ENCODE measurements at places on chromosomes 5 and 9.

DNA sequence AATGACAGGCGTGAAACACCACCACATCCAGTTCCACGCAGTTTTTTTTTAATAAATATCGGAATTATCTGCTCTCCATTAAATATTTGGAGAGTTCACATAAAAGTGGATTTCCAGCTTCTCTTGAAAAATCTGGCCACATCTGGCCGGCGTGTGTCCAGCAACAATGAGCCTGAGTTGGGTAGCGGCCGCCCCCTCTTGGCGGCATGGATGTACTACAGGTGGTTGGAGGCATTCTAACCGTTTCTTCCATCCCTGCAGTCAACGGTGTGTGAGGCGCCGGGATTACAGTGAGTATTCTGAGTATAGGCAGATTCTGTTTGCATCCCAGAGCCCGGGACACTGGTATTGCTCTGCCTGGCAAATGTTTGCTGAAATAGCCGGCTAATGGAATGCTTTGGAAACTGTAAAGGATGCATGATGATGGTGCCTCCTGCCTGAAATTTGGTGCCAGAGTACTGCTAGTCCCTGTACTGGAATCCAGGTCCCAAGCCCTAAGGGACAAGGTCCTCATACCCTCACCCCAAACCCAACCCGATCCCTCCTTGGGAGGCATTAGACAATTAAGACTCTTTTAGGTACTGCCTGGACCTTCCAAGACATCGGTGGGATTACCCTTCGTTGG is 13.6 kb upstream of the GM2A start:
- peak; percentile 76 for DNase-seq
- peak overlapping the region; percentile 65 for H3K4me3 ChIP-seq
- H3K27me3 ChIP-seq, result no peaks in the 10 kb centered on the region

DNA sequence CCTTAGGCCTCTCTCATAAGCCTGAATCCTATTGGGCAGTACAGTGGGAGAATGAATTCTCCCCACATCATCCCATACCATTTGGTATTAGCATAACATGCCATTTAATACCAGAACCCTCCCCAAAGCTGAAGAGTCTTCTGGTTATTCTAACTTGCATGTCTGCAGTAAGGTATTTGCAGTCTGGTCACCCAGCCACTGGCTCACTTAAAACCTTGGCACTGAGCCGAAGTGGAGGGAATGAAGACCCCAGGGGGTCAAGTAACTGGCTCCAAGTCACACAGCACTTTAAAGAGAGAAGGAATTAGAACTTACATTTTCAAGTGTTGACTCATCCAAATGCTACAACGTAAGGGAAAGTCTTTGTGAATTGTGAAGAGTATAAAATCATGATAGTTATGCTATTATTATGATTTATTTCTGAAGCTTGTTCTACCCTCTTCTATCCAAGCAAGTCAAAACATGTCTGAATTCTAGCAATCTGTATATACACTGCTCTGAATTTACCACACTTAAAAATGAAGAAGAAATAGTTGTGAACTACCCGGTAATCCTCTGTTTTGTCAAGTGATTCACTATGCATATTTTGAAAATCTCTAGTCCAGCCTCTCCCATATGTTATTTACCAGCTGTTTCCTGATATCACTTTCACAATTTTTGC is 28.5 kb downstream of the GLRA1 start:
- H3K36me3 ChIP-seq, result no peaks in the 10 kb centered on the region
- H3K27ac ChIP-seq, result no peak overlapping the region
- no peak for DNase-seq
- H3K4me3 ChIP-seq, result no peak overlapping the region

DNA sequence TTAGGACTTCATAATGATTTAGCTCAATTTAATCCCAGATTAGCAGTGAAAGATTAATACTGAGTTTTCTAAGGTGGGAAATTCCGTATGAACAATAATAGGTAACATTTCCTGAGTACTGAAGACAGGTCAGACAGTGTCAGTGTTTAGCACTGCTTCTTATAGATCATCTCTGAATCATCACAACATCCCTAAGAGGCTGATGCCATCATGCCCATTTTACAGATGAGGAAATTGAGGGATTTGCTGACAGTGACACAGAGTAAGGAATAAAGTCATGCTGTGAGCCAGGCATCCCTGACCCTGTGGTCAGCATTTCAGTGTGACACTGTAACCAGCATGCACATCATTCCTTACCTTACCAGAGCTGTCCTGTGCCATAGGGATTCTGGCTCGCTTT is 44.5 kb downstream of the DAPK1 start:
- H3K36me3 ChIP-seq, result peaks cover 7% of the 10 kb centered on the region
- no peak overlapping the region for H3K4me3 ChIP-seq
- no peaks in the 10 kb centered on the region for H3K4me1 ChIP-seq
- no peak for DNase-seq

DNA sequence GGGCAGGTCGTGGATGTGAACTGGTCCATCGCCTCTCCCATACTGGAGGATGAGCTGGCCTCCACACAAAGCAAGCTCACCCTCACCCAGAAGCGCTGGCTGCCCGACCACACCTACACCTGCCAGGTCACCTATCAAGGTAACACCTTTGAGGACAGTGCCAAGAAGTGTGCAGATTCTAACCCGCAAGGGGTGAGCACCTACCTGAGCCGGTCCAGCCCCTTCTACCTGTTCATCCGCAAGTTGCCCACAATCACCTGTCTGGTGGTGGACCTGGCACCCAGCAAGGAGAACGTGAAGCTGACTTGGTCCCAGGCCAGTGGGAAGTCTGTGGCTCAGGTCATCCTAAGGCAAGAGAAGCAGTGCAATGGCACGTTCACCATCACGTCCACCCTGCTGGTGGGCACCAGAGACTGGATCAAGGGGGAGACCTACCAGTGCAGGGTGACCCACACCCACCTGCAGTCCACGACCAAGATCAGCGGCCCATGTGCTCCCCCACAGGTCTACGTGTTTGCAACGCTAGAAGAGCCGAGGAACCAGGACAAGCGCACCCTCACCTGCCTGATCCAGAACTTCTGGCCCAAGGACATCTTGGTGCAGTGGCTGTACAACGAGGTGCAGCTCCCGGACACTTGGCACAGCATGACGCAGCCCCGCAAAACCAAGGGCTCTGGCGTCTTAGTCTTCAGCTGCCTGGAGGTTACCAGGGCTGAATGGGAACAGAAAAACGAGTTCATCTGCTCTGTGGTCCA is 71.3 kb downstream of the INSL6 start:
- H3K4me1 ChIP-seq, result no peaks in the 10 kb centered on the region
- no peak overlapping the region for H3K4me3 ChIP-seq
- no peaks in the 10 kb centered on the region for H3K27me3 ChIP-seq
- no peak for DNase-seq

GRCh38 chr5:97888439-97888838 is 705.4 kb upstream of the RIOK2 start:
- H3K4me1 ChIP-seq, result no peaks in the 10 kb centered on the region
- no peak for DNase-seq
- H3K36me3 ChIP-seq, result no peaks in the 10 kb centered on the region
- no peaks in the 10 kb centered on the region for H3K27me3 ChIP-seq
